Body of pancreas (tissue), 4 donors: ENCODE measurements at places on chromosomes 3 and 15. TPM values are rescaled to one million over a fixed set of nuclear protein-coding genes. Genes with fewer than 3 reads are reported as not detected.

The ITIH1 gene
- 4.4 TPM for total RNA-seq

The DPP8 gene
- total RNA-seq = 27.4 TPM

DNA sequence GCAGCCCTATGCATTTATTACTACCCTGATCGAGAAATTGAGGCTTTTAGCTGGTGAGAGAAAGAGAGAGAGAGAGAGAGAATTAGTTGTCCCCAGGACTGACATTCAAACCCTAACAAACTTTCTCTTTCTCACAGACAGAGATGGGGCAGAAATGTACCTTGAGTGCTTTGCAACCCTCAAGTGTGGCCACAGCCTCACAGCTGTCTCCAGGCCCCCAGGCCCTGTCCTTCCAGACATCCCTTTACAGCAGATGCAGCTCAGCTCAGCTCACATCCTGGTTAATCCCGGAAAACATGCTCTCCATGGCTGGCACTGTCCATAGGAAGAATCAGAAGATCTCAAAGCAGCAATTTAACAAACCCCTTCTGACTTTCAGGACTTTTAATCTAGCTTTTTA lies 67.6 kb downstream of the DCLK3 start:
- DNase-seq = no peak
- no peak overlapping the region for H3K4me3 ChIP-seq
- no peak overlapping the region for H3K27ac ChIP-seq

GRCh38 chr3:146503461-146504202 lies 34.3 kb upstream of the PLSCR2 start:
- DNase-seq = no peak
- no peaks in the 10 kb centered on the region for H3K27me3 ChIP-seq

DNA sequence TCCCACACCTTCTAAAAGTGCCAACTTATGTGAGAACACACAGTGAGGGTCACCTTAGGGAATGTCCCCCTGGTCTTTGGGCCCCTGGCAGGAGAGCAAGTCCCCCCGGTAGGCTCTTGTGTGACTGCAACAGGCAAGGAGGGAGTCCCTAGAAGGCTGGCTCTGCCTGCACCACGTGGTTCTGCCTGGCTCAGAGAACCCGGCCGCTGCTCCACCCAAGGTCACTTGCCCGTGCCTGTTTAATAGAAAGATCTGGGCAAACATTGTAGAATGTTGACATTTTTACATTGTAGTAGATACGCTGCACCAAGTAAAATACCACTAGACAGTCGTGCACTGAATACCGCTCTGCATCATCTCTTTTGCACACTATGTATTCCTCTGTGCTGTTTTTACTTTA lies 21.9 kb downstream of the GABRA5 start:
- H3K4me3 ChIP-seq = no peak overlapping the region
- H3K36me3 ChIP-seq = no peaks in the 10 kb centered on the region
- H3K27me3 ChIP-seq = no peaks in the 10 kb centered on the region
- no peak overlapping the region for H3K27ac ChIP-seq
- H3K4me1 ChIP-seq = peaks cover 22% of the 10 kb centered on the region

GRCh38 chr3:9476935-9477334 lies 76.7 kb downstream of the LHFPL4 start:
- no peak overlapping the region for H3K27ac ChIP-seq
- H3K27me3 ChIP-seq = no peaks in the 10 kb centered on the region
- H3K36me3 ChIP-seq = peaks cover 12% of the 10 kb centered on the region
- H3K4me3 ChIP-seq = no peak overlapping the region
